Articular chondrocyte of knee joint (primary cell): ENCODE measurements at places on chromosomes 3 and 15. TPM values are rescaled to one million over a fixed set of nuclear protein-coding genes. Genes with fewer than 3 reads are reported as not detected.

Gene RASGRP1
- total RNA-seq, result under 0.01 and 0.11 TPM in 2 replicates

Gene UBE2E1
- 85.1 and 86.0 TPM in 2 replicates for total RNA-seq

Gene GOLGA8O
- total RNA-seq, result 0.97 and 1.3 TPM in 2 replicates

Gene AHSG
- 0.11 TPM in 1 of 2 replicates, not detected in the other for total RNA-seq

Gene CLPX
- 59.7 and 62.5 TPM in 2 replicates for total RNA-seq

Gene RAB11A
- 125 and 250 TPM in 2 replicates for total RNA-seq

Gene TFG
- 137 and 138 TPM in 2 replicates for total RNA-seq

Gene SHQ1
- 26.1 and 34.8 TPM in 2 replicates for total RNA-seq

Gene GABRA5
- total RNA-seq, result under 0.01 and 0.22 TPM in 2 replicates

Gene PLSCR1
- 53.1 and 53.7 TPM in 2 replicates for total RNA-seq

Gene GHRL
- 0.52 TPM in 1 of 2 replicates, not detected in the other for total RNA-seq

Gene LIPH
- under 0.01 TPM in 1 of 2 replicates, not detected in the other for total RNA-seq

Gene ANKRD34C
- not detected in 2 replicates for total RNA-seq
